ENCODE measurements at places on chromosomes 6 and 20.

DNA sequence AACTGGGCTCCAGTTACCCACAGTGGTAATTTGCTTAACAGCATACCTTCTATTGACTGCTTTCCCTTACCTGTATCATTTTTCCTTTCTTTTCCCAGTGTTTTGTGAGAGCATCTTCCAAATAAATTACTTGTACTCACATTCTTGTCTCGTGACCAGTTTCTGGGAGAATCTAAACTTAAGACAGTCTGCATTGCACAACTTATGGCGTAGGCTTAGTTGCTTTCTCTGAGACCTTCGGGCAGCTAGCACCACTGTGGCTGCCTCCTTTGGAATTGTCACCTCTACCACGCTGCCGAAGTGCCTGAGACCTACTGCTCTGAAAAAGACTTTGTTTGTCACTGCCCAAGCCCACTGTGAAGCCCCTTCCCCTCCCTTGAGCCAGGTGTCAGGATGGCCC is 188.1 kb upstream of the BMP2 start:
- no peak for DNase-seq

DNA sequence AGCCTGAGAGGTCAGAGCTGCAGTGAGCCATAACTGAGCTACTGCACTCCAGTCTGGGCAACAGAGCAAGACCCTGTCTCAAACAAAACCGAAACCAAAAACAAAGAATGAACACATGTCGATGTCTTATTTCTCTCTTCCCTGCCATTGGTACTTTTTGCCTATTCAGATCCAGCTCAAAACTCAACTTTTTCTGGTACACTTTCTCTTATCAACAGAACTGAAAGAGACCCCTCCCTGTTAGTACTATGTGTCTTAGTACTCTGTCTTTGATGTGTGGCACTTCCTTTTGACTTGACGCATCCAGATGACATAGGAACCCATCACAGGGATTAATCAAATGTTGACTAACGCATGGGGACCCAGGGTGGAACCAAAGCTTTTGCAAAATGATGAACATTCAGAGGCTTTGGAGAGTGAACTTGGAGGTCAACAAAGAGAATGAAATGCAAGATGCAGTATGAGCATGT is 44.8 kb downstream of the AKAP12 start:
- no peak for DNase-seq

DNA sequence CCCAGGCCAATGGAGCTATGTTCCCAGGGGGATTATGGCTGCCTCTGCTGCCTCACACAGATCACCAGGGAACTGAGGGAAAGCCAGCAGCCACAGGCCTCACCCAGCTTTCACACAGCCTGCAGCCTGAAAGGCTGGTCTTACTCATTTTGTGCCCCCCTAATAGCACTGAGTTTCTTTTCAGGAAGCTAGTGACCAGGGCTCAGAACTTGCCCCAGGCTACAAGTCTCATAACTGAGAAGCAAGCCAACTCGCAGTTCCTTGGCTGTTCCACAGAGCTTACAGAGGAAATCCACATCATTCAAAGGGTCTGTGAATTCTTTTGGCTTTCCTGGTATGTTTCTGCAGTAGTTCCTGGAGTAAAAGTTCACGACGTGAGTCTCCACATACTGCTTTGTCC is 524.8 kb upstream of the GJE1 start:
- DNase-seq, result no peak

- no peak for DNase-seq
Measured at GRCh38 chr6:149077208-149077607, 240.3 kb upstream of the TAB2 start.

DNA sequence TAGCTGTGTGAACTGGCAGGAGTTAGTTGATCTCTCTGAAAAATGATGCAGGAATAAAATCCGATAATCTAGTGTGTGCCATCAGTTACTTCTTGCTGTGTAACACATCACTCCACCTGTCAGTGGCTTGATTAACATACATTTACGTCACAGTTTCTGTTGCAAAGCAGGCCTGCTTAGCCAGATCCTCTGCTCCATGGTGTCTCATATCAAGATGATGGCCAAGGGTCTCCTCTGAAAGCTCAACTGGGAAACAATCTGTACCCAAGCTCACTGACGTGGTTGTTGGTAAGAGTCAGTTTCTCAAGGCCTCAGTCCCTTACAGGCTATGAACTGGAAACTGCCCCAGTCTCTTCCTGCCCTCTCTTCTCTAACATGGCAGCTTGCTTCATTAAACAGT is 51.8 kb downstream of the FOXA2 start:
- no peak for DNase-seq

DNA sequence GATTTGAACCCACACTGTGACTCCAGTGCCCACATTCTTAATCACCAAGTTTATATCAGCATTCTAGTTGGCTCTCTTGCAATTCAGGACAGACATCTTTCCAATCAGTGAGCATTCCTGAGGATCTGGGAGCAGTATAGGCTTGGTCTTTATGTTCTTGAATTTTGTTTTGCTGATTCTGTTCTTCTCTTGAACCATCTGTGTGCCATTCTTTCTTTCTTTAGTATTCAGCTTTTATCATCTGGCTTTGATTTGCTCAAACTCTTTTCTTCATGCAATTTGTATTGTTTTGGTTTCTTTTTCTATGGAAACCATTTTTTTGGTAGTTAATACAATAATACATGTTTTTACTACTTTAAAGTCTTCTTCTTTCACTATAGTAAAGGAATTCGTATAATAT is 162.4 kb downstream of the CD109 start:
- DNase-seq, result no peak

DNA sequence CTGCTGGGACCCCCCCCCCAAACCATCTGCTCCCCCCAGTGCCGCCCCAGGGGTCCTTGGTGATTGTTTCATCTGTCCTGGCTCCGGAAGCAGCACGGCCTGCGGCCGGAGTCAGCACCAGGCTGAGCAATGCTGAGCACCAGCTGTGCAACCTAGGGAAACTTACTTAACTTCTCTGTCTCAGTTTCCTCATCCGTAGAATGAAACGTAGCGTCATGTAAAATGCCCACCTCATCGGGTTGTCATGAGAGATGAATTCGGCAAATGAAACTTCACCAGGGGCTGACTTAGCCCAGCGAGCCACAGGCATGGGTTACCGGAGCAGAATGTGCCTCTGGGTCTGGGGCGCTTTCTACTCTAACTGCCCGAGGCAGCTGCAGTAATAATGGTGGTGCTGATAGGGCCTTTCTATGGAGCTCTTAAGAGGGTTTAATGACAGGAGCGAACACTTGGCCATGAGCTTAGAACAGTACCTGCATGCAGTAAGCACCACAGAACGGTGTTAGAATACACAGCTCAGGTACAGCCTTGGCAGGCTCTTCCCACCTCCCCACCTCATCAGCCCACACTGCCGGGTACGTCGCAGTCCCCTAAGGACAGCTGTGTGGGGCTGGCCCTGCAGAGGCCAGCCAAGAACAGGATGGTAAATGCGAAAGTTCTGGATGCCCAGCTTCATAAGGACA is 1.7 kb downstream of the THBS2 start:
- DNase-seq, result no peak

- no peak for DNase-seq
Measured at GRCh38 chr20:43388268-43389002, 69.3 kb upstream of the SRSF6 start.

GRCh38 chr20:14723614-14724013 is 386.2 kb upstream of the FLRT3 start:
- DNase-seq, result no peak

- DNase-seq, result no peak
Measured at GRCh38 chr6:89250239-89250638, 33.1 kb upstream of the GABRR1 start.

DNA sequence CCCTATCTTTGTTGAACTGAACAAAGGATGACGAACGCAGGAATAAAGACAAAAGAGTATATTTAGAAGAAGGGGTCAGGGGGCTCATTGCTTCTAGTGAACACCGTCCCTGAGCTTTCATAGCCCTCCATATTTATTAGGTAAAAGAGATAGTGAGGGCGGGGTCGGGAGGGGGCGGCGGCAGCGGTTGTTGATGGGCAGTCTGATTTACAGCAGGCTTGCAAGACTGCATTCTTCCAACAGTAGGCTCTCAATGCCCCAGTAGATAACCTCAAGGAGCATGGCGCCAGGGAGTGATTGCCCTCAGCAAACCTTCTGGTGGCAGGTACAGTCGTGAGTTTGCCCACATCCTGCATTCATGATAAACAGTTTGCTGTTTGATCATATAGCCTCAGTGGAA is 563.3 kb upstream of the SYNCRIP start:
- DNase-seq, result no peak

- no peak for DNase-seq
Measured at GRCh38 chr6:10425975-10426780, 11.3 kb upstream of the TFAP2A start.

DNA sequence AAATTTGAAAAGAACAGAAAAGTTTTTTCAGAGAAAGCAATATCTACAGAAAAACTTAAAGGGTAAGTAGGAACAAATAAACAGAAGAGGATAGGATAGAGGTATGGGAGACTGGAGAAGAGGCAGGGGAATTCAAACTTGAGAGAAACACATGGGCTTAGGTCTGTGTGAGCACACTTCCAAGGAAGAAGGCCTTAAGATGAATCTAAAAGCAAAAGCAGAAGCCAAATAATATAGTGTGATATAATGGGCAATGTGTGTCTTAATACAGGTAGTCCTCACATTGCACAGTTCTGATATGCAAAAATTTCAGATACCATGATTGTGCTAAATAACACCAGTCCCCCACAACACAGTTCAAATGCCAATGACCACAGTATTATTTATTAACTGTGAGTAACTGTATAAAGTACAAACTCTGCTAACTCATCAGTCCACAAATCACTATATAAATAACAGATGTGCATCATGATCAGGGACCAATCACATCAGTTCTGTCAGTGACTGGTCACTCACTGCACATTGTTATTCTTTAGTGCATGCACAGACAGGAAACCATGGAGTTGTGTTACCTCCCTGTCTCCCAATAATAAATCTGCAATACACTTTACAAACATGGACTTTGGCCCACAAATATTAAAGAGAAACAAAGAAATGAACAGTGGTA is 18.6 kb downstream of the SNX14 start:
- DNase-seq, result no peak

DNA sequence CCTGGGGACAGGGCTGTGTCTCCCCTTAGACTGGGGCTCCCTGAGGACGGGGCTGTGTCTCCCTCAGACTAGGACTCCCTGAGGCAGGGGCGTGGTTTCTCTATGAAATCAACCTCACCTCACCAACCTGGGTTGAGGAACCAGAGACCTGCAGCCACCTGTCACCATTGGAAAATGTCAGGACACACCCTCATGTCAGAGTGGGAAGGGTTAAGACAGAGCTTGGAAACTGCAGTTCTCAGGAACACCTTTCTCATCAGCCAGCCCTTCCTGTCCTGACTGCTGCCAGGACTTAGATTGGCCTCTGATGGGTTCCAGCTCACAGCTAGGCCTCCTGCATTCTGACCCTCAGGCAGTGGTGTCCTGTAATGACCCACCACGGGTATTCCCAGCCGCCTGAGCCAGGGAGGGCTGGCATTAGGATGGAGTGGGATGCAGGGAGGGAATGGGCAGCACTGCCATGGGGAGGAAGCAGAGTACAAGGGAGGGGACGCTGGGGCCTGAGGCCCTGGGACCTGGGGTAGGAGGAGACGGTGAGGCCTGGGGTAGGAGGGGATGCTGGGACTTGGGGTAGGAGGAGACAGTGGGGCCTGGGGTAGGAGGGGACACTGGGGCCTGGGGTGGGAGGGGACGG is 76.3 kb downstream of the MRPL14 start:
- no peak for DNase-seq

DNA sequence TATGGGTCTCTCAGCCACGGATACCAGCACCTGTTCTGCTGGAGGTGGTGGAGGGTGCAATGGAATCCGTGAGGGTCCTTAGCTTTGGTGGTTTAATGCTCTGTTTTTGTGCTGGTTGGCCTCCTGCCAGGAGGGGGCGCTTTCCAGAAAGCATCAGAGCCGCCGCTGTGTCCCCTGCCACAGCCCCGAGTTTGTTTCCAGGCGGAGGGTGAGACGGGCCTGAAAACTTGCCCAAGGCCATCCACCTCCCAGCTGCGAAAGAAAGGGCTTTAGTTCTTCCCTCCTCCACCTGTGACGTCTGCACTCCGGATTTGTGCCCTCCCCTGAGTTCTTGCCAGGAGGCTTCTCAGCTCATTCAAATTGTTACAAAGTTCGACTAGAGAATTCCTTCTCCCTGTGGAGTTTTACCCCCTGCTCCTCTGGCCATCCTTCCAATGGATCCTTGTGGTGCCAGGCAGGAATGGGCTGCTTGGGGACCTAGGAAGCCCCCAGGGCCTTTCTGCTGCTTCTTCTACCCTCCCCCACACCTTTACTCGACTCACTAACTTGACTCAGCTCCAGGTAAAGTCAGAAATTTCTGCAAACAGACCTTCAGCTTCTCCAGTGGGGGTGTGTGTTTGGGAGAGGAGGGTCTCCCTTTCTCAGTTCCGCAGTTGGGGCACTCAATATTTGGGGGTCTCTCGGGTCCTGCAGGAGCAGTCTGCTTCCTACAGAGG is 873.7 kb downstream of the KIF16B start:
- no peak for DNase-seq

DNA sequence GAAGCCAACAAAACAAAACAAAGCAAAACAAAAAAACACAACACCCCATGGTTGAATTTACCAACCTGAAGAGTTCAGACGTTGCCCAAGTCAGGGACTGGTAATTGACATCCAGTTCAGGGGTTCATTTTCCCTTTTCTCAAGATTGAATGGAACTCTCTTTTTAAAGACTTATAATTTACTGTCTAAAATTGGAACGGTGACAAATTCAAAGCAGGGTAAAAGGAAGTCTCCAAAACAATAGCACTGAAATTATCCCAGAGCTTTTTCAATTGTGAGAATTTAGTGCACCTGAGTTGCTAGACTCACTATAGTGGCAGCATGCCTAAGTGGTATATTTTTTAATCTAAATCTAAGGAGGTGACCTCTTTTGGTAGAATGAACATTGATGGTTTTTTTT is 90.9 kb upstream of the PREP start:
- DNase-seq, result no peak

- no peak for DNase-seq
Measured at GRCh38 chr6:96923871-96924493, 546 bp upstream of the KLHL32 start.

DNA sequence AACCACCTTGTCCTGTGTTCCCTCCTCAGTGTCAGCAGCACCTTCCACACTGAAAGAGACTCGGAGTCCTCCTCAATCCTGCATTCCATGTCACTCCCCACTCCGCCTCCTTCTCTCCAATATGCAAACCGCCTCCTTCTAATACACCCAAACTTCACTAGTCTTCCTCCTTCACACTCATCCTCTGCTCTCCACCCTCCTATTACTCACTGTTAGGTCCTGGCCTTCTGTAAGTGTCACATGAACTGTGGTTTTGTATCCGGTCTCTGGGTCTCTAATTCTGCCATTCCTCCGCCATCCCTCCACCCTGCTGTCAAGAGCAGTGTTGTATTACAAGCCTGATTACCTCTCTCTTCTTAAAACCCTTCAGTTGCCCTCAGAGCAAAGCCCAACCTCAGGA is 200.5 kb upstream of the CDYL start:
- no peak for DNase-seq

DNA sequence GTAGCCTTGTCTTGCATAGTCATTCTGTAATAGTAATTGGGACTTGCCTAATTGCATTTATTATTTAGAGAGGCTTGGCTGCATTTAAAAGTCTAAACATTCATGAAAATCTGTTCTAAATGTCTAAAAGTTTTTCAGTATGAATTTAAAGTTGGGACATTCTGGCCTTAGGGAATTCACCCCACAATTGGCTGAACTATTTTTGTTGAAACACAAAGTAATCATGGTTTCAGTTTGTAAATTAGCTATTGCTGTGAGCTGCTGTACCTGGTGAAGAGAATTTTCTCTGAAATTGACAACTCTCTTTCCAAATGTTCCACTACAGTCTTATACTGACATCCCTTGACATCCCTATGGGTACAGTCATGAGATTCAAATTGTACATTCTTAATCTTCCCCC is 253.0 kb downstream of the FARS2 start:
- no peak for DNase-seq

- no peak for DNase-seq
Measured at GRCh38 chr20:4545526-4545925, 176.2 kb upstream of the PRND start.
